T-helper 17 cell (primary cell): ENCODE measurements at places on chromosomes 12 and 14.

DNA sequence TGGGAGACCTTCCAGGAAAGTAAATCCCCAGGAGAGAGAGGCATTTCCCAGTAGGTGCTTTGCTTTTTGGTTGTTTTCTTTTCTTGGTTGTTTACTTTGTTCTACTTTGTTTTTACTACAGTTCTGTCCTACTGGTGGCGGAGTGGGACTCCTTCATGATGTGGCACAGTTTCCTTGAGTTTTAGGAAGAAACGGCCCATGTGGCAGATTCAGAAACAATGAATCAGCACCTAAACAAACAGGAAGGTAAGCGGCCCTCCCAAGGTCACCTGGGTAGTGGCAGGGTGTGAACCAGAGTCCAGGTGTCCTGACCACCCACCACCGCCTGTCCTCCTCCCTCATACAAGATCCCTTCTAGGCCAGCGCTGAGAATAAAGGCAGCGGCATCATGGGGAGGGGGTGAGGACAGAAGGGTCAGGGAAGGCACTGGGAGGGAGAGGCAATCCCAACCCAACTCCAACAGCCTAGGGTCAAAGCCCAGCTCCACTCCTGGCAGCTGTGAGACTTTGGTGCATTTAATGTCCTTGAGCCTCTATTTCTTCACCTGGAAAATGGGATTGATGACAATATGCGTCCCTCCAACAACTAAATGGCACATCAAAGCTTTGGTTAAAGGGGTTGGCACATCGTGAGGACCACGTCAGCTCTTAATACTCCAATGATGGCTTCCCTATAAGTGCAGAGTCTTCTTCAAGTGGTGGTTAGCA is 111.5 kb upstream of the BCL2L14 start:
- no peak for DNase-seq

DNA sequence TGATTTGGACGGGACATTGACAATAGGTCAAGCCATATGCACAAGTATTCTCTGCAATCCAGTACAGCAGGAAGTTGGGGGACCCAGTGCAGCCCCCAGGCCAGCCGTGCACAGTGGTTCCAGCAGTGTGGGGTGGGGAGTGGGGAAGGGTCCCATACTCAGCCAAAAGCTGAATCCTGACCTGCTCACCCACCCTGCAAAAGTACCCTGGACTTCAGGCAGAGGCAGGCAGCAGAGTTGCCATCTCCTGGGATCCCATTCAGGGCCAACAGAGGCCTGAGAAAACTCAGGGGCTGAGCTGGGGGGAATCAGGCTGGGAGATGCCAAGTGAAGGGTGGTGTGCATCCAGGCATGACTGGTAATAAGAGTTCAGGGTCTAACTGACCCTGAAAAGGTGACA is 83.9 kb downstream of the ALG10 start:
- DNase-seq: no peak

- DNase-seq: no peak
Measured at GRCh38 chr14:105529319-105529568, 2.9 kb downstream of the TMEM121 start.

- DNase-seq: no peak
Measured at GRCh38 chr12:91985002-91985787, 160.5 kb downstream of the BTG1 start.
